ENCODE measurements at places on chromosomes 4 and X.

DNA sequence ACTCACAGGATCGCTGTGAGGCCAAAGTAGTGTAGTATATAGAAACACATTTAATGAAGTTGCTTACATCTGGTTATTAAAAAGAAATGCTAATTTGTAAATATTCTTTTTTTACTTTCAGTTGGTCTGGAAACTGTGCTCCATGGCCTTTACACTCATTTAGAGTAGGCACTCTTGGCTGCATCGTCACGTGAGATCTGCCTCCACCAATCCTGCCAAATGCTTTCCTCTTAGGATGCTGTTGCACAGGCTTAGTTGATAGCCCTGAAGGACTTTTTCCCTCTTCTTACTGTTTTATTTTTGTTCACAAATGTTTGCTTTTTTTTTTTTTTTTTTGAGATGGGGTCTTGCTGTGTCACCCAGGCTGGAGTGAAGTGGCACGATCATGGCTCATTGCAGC is 6.3 kb downstream of the CPE start:
- DNase-seq: no peak

- no peak for DNase-seq
Measured at GRCh38 chr4:80446664-80447063, 111.1 kb downstream of the CFAP299 start.

DNA sequence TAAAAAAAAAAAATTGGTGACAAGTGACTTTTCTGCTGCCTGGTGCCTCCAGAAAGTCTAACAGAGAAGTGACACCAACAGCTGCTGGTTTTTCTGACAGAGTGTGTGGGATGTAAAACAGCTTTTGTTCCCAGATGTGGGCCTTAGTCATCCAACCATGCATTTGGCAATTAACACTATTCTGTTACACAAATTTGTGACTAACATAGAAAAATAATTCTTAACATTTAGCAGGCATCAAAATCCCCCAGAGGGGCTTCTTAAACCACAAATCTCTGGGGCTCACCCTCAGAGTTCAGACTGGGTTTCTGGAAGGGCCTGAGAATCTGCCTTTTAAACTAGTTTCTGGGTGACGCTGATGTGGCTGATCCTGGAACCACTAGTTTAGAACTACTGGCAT is 100.5 kb upstream of the PCDH7 start:
- DNase-seq: no peak

DNA sequence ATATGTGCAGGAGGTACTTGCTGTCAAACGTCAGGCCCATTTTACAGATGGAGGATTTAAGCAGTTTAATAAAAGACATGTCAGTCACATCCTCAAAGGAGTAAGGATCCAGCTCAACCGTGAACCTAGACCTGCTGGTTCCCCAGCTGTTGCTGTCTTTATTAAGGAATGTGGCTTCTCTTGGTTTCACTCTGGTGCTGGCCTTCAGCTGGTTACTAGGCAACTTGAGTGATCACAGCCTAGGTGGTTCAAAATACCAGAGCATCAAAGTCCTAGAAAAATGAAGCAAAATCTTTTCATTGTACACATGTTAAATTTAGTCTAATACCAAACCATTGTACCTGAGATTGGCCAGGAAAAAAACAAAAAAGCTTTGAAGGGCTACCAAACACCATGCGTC is 32.7 kb upstream of the GLRA2 start:
- no peak for DNase-seq

- DNase-seq: no peak
Measured at GRCh38 chr4:95027905-95028618, 270.3 kb downstream of the BMPR1B start.

Measured in activated T-cell treated with anti-CD3 and anti-CD28 coated beads for 4 hours (primary cell).